ENCODE measurements at places on chromosomes 13 and 19.

DNA sequence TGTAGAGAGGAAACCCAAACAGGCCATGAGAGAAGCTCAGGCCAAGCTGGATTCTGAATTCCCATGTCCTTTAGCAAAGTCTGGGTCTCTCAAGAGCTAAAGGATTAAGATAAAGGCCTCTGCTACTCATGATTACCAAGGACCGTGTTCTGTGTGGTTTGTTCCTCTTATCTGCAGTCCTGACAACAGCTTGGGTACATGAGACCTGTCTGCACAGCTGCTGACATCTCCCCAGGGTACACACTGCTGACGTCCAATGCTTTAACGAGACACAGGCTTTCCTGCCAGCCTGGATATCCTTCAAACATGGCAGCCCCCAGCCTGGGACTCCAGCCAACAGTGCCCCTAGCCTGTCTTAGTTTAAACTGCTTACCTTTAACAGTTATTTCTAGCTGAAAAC, 211.0 kb downstream of the SLC7A1 start:
- no peak for DNase-seq

GRCh38 chr19:33630880-33631608, 9.3 kb downstream of the CHST8 start:
- no peak for DNase-seq

DNA sequence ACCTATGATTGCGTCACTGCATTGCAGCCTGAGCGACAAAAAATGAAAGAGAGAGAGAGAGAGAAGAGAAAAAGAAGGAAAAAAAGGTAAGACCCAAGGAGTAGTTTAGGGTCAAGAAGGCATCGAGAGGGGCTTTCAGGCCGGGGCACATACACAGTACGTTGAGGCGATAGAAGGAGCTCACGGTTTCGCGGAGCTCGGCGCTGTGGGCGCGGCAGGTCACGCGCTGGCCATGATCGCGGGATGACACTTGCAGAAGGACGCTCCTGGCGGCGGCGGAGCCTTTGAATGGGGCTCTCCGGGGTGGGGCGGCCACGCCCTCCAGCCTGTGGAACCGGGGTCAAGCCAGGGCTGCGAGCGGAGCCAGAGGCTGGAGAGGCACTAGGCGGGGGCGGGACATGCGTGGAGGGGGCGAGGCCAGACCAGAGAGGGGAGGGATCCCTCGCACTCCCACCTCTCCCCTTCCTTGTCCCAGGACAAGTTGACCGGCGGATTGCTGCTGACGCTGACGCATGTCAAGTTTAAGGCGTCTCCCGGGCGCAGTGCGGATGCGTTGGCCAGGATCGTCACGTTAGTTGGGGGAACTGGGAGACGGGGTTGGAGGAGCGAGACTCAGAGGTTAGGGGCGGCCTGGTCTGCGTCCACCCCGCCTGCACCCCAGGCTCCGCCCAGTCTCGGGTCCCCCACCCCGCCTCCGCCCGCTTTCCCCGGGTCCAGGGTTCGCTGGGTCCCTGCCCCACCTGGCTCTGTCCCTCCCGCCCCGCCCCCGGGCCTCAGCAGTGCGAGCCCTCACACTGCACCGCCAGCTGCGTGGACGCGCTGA, 6.9 kb downstream of the NPHS1 start:
- no peak for DNase-seq

DNA sequence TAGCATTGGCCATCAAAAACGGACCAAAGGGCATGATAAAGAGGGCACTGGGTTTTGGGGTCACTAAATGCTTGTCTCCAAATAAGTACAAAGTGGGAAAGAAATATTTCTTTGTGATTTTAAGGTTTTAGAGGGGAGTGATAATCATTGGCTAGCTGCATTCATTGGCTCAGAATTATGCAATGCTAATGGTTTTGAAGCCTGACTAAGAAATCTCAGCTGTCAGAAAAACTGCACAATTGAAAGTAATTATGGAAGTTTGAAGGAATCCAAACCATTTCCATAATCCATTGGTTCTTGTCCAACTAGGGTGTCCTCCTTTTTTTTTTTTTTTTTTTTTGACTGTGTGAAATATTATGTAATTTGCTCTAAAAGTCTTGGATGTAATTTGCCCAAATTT, 88.2 kb upstream of the ARGLU1 start:
- no peak for DNase-seq

DNA sequence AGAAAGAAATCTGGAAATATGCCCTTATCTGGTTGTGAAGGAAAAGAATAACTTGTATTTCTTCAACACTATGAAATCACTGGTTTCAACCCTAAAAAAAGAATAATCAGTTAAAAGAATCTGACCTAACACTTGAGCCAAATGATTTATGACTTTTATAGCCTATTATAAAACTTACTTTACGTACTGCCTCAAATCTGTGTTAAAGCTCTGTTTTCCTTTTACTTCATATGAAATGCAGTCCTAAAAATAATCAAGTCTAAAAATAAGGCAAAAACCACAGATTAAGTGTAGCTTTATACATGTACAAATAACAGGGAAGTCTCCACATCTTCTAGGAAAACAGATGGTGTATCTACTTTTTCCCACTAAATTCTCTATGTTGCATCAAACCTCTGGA, 101.3 kb downstream of the VWA8 start:
- DNase-seq, result no peak

DNA sequence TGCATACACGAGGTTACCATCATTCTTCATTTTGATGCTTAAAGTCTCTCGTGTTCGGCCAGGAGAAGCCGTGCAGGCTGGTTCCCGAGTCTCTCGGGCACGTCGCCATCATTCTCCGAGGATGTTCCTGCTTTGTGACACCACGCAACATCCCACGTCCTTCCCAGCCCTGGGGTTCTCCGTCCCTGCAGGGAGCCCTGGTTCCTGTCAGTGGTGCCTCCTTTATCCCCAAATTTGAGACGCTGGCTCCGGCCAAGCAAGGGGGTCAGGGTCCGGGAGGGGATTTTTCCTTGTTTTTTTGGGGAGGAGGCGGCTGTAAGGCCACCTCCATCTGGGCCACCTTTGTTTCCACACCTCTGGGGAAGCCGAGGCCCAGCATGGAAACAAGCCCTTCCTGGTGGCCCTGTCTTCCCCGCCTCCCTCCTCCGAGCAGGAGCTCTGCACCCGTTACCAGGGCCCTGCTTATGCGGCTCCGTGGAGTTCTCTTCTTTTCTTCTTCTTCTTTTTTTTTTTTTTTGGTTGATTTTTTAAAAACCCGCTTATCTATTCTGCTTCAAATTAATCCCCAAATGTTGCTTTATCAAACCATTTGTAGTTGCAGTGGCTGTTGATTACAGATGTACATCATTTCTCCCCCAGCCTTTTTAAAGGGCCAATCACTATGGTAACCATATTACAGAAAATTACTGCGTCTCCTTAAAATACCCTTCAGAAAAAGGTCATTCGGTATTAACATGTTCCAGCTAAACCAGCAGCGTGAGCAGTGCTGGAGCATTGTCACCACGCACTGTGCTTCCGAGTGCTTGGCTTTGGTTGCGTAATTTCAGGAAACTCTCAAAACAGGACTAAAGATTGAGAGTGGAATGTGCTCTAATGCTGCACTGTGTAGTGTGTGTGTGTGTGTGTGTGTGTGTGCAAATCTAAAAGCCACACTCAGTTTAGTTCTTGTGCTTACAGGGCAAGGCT, 50.4 kb downstream of the TEX29 start:
- DNase-seq, result peak; percentile 20

DNA sequence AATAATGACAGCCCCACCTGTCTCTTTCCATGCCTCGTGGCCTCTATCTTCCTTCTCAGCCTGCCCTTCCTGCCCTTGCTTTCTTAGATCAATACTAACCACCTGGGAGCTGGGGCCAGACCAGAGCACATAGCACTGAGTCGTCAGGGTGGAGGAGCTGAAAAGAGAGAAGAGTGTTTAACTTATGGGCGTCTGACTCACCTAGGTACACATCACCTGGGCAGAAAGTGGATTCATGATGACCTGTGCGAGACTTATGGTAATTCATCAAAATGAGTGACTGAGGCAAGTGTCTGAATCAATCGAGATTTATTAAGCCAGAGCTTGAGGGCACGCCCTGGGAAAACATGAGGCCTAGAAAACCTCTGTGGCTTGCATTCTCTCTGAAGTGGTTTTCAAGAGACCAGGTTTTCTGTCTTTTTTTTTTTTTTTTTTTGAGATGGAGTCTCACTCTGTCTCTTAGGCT, 19.2 kb downstream of the CEACAM6 start:
- DNase-seq, result no peak

DNA sequence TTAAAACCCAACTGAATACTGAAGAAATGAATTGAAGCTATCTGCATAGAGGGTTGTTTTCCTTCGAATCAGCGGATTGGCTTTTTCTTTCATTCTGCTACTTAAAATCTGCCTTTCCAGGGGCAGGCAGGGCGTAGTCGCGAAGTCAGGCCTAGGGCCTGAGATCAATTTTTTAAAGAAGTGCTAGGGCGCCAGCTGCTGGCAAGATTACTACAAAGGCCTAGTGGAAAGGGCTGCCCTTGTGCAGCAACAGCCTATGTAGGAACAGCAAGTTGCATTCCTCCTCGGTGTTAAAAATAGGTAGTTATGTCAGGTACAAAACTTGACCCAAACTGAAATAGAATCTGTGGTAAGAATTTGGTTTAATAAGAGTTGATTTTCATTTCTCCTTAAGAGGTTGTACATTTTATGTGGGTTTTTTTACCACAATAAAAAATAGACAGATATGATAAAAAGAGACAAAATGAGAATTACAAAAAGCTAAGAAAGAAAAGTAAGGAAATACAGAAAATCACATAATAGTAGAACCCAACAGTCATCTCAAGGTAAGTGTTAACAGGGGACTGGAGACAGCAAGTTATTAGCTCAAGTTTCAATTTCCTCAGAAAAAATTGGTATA, 9.5 kb upstream of the URAD start:
- no peak for DNase-seq

GRCh38 chr13:87393358-87393757, 277.8 kb upstream of the SLITRK5 start:
- no peak for DNase-seq

GRCh38 chr19:44642377-44642776, 1.3 kb upstream of the PVR start:
- no peak for DNase-seq

GRCh38 chr19:44576843-44577565, 36.4 kb upstream of the IGSF23 start:
- DNase-seq, result no peak

DNA sequence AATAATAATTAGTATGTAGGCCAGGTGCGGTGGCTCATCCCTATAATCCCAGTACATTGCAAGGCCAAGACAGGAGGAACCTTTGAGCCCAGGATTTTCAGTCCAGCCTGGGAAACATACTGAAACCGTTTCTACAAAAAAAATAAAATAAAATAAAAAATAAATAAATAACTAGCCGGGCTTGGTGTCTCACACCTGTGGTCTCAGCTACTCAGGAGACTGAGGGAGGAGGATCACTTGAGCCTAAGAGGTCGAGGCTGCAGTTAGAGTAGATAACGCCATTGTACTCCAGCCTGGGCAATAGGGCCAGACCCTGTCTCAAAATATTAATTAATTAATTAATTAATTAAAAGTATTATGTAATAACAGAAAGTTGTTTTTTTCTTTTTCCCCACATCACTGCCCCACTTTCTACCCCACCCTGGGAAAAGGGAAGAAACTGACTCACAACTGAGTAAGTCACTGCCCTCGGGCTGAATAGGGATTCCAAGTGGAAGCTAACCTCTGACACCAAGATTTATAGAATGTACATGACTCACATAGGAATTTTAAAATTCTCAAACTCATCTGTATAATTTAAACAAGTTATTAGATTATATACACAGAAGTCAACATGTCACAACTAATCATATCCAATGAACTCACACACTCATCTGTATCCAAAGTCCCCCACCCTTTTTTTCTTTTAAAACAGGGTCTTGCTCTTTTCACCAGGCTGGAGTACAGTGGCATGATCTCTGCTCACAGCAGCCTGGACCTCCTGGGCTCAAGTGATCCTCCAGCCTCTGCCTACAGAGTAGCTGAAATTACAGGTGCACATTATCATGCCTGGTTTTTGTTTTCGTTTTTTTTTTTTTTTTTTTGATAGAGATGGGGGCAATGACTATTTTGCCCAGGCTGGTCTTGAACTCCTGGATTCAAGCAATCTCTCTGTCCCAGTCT, 12.5 kb downstream of the ZNF611 start:
- DNase-seq, result no peak

GRCh38 chr13:30159446-30159839, 147.9 kb downstream of the KATNAL1 start:
- DNase-seq, result peak; percentile 35

GRCh38 chr19:19388568-19389555, 16.6 kb upstream of the GATAD2A start:
- no peak for DNase-seq

DNA sequence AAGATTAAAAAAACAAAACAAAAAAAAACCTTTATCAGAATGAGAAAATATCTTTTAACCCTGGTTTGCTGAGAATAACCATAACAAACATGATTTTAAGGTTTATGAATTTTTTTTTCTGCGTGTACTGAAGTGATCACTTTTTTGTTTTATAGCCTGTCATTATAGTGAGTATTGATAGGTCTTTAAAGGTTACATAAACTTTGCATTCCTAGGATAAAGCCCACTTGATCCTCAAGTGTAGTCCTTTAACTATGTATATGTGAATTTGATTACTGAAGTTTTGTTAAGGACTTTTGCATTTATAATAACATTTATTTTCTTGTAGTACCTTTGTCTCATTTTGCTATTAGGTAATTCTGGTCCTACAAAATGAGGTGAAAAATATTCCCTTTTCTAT, 709.8 kb upstream of the PCDH20 start:
- no peak for DNase-seq

DNA sequence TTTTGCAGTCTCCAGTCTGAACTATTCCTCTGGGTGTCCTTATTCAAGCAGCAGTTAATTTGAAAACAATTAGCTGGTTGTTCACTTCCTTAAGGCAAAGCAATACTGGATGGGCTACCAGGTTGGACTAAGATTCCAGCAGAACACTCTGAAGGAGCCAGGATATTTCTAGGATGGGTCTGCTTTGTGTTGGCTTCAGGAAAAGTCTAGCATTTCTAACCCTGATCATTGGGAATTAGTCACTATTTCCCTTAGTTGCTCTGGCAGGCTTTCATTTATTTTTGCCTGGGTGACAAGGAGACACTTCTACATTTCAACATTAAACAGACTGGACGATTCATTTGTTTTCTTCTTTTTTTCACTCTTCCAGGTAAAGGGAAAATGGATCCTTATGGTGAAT, 228.4 kb downstream of the ENOX1 start:
- no peak for DNase-seq

GRCh38 chr19:41367848-41368301, 3.9 kb upstream of the B9D2 start:
- DNase-seq, result no peak

GRCh38 chr19:17457616-17458015, 3.1 kb downstream of the NXNL1 start:
- no peak for DNase-seq

Measured in stimulated activated effector memory CD8-positive, alpha-beta T cell treated with anti-CD3 and anti-CD28 coated beads, Interleukin-12 subunit alpha, Interleukin-12 subunit beta, amount 100 ng/mL, for 72 hours (primary cell).